ENCODE measurements at places on chromosomes 4 and X. TPM values are rescaled to one million over a fixed set of nuclear protein-coding genes. Genes with fewer than 3 reads are reported as not detected.

KCTD8 gene
- not detected for total RNA-seq

NEUROG2 gene
- not detected for total RNA-seq

SPOCK3 gene
- total RNA-seq: not detected

TAF1 gene
- 89.5 TPM for total RNA-seq

PIR gene
- total RNA-seq: 0.57 TPM

FAT4 gene
- 8.0 TPM for total RNA-seq

ATP8A1 gene
- 147 TPM for total RNA-seq

SEC31A gene
- 183 TPM for total RNA-seq

SLC16A2 gene
- total RNA-seq: not detected

TCP11X1 gene
- not detected for total RNA-seq
